ENCODE measurements at places on chromosomes 4 and X.

DNA sequence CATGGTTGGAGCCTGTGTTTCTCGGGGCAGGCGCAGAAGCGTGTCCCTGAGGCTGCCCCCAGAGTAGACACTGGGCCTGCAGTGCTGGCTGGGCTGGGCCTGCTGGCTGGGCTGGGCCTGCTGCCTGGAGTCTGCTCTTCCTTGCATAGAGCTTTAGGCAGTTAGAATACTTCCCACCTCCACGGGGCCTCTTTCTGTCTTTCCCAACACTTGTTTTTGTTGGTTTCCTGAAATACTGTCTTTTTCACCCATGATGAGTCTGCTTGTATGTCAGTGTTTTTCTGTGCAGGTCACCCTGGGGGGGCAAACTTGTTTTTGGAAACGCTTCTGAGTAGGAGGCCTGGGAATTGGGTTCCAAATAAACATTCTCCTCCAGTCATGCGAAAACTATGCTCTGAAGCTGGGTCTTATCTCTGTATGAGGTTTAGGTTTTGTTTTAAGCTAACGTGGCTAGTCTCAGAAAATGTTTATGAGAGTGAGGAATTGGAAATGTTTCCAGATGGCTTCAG lies 32.2 kb downstream of the TRMT44 start:
- DNase-seq = no peak

DNA sequence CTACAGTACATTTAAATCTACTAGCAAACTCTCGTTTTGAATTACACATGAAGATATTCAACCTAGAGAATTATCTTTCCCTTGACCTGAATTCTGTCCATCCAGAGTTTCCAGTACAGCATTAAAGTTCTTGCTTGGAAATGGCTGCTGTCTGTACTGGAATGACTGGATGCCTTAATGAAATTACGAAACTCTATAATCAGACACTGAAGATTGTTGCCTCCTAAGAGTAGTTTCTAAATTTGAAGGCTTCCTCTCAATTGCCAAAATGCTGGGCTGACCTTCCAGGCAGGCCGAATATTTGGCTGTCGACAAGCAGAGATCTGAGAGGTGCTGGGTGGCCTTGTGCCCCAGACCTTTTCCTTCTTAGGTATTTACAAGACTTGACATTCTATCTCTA lies 215.1 kb upstream of the GPC4 start:
- no peak for DNase-seq

DNA sequence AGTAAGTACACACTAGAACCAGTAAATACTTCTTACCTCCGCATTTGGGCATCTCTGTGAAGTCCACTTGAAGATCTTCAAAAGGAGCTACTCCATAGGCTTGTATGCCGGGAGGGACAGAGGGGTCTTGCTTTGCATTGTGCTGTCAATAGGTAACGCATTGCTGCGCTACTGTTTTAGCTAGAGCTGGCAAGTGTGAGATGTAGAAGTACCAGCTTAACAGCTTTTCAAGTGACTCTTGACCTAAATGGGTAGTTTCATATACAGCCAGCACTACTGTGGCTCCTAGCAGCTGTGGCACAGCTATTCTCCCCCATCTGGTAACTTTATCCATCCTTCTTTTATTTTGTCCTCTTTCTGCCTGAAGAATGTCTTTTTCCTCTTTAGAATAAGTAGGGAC lies 205.3 kb upstream of the KLF8 start:
- DNase-seq = no peak

GRCh38 chrX:5431823-5432222 lies 796.8 kb downstream of the NLGN4X start:
- DNase-seq = no peak

GRCh38 chr4:90855111-90855510 lies 727.9 kb downstream of the CCSER1 start:
- no peak for DNase-seq

Measured in AML-193 (cell line).